ENCODE measurements at places on chromosomes 5 and 9.

DNA sequence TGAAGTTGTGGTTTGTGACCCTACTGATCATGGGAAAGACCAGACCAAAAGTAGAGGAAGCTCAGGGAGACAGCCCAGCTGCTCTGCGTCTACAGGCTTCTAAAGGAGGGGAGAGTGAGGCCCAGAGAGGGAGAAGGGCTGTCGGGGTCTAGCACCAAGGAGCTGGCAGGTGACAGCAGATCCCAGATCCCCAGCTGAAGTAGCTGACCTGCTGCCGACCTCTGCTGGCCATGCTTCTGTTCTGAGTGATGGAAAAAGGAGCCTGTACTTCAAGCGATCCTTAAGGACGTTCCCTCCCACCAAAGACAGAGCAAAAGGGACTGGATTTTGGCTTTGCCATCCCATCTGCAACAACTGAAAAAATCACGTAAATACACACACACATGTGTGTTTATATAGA, 22.7 kb upstream of the QSOX2 start:
- DNase-seq = no peak

GRCh38 chr5:69030358-69031062, 63.3 kb upstream of the SLC30A5 start:
- DNase-seq = no peak

DNA sequence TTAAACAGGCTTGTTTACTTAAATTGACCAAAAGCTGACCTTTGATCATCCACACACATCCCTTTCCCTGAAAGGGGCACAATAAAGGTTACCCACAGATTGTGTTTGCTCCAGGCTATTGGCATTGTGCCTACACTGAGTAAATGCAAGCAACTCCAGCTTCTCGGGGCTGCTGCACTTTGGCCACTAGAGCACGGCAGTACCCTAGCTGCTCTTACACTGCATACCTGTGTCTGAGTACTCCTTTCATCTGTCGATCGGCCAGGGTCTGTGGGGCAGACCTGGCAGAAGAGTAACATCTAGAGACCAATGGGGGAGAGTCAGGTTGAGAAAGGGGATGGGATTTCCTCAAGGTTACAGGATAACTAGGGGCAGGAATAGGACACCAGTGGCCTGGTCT, 281.9 kb upstream of the NMUR2 start:
- DNase-seq = no peak

GRCh38 chr5:51072937-51073336, 310.3 kb upstream of the ISL1 start:
- no peak for DNase-seq

DNA sequence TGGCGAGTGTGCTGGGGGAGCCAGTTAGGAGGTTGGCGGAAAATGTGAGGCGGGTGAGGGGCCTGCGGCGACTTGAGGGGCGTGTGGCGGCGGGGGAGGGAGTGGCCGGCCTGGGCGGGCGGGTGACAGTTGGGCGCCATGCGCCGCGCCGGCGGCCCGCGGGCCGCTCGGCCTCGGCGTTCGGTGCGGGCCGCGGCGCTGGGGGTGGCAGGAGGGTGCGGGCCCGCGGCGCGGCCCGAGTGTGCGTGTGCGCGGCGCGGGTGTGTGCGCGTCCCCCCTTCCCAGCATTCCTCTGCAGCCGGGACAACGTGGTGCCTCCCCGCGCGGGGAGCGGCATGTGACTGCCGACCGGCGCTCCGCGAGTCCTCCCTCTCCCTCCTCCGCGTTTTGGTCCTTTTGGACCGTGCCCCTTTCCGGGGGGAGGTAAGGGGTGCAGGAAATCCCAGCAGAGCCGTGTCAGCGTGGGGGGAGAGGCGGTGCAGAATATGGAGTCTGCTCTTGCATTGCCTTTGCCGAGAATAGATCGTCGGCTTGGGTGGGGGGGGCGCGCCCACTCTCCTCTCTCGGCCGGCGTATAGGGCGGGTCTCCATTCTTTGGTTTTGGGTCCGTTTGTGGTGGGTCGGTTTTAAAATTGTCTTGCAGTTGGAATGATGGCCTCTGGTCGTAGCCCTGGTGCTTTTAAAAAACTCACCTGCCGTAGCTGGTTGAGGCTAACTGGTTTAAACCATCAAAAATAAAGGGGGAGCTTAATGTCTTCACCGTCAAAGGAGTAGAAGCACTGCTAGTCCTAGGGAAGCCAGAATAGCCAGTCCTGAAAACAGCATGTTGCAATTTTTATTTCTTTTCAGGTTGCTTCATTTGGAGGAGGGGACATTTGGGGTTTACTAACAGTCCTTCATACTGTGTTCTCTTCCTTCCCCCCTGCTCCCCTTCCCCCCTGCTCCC, 2.0 kb downstream of the LARP1 start:
- DNase-seq = peak; percentile 50

DNA sequence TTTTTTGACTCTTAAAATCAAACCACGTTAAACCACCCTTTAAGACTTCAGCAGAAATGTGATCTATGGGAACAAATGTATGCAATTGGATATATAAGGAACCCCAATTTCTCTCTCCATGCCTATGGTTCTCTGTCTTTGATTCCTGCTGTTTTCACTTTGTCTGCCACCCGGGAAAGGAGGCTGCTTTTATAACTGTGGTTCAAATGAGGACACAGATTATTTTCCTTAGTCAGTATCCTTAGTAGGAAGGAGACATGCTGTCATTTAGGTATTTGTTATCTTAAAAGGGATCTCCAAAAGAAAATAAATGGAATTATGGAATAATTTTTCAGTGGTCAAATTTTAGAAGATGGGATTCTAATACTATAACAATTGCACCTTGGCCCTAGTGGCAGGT, 176.1 kb upstream of the NREP start:
- DNase-seq = no peak

DNA sequence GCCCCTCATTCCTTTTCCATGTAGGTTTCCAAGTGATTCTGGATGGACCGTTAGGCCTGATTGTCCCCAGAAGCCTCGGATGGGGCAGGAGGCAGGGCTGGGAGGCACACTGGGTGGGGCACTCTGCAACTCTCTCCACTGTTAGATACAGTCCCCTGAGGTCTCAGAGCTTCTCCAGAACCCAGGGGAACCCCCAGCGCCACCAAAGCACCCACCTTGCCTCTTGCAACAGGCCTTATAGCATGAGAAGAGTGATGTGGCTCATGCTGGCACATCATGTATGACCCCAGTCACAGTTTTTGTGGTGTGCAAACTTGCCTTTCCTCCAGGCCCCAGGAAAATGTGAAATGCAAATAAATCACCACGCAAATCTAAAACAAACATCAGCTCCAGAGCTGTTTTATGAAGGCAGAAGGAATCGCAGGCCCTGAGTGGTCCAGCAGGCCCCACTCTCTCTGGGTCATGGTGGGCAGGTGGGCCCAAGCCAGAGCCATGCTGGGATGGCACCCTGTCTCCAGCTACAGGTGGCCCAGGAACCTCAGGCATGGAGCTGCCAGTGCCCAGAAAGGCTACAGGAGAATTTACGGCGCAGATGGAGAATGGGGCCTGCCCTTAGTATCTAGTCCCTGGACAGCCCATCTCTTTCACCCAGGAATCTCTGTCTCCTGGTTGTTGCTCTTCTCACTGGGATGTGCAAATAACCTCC, 36.3 kb upstream of the CDKN2AIPNL start:
- DNase-seq = no peak

- no peak for DNase-seq
Observed at GRCh38 chr9:125160750-125161149, 17.4 kb upstream of the SCAI start.

- DNase-seq = no peak
Observed at GRCh38 chr5:162837155-162837554, 600.2 kb upstream of the CCNG1 start.

GRCh38 chr9:105850852-105851500, 156.6 kb downstream of the TMEM38B start:
- DNase-seq = peak; percentile 15

- no peak for DNase-seq
Observed at GRCh38 chr5:78972654-78973428, 12.3 kb downstream of the ARSB start.

GRCh38 chr9:97933297-97933998, 4.5 kb downstream of the HEMGN start:
- DNase-seq = no peak

DNA sequence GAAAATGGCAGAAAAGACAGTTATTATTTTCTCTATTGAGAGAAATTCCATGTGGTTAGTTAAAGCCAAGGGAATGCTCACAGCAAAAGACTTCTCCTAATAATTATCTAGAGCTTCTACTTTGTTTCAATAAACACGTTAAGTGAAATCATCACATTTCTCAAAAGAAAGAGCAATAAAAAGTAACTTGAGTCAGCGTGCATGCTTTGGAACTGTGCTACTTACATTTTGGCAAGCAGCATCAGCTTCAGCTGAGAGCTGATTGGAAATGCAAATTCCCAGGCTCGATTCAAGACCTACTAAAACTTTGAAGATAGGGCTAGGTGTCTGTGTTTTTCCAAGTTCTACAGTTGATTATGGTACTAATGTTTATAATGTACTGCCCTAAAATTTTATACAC, 132.1 kb downstream of the CDH18 start:
- no peak for DNase-seq

DNA sequence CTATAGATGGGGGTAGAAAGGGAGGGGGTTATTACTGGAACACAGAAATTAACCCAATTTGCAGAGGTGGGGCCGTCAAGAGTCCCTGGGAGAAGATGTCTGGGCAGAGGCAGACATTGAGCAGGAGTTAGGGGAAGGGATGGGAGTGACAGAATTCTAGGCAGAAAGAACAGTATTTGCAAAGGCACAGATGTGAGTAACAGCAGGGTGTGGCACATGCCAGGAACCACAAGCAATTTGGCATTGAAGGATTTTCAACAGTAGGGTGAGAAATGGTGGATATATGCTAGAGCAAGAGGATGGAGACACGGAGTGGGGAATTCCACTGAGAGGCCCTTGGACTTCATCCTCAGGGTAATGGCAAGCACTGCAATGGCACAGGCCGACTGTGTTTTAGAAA, 71.6 kb upstream of the FRRS1L start:
- no peak for DNase-seq

- no peak for DNase-seq
Observed at GRCh38 chr5:159917994-159918393, 1.7 kb downstream of the ADRA1B start.

DNA sequence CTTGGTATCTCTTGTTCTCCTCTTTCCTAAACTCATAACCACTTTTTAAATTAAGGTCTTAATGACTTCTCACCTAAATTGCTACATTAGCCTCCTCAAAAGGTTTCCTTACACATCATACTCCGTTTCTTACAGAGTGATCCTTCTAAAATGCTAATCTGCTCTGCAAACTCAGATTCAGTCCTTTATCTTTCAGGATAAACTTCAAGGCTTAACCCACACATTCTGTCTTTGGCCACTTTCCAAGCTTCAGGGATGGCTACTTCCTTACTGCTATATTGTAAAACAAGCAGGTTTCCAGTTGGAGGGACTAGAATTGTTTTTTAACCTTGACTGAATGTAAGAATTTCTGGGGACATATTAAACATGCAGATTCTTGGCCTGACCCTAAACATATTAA, 105.5 kb upstream of the CHD1 start:
- DNase-seq = peak; percentile 30

- no peak for DNase-seq
Observed at GRCh38 chr5:64930672-64931318, 162.1 kb downstream of the CWC27 start.

DNA sequence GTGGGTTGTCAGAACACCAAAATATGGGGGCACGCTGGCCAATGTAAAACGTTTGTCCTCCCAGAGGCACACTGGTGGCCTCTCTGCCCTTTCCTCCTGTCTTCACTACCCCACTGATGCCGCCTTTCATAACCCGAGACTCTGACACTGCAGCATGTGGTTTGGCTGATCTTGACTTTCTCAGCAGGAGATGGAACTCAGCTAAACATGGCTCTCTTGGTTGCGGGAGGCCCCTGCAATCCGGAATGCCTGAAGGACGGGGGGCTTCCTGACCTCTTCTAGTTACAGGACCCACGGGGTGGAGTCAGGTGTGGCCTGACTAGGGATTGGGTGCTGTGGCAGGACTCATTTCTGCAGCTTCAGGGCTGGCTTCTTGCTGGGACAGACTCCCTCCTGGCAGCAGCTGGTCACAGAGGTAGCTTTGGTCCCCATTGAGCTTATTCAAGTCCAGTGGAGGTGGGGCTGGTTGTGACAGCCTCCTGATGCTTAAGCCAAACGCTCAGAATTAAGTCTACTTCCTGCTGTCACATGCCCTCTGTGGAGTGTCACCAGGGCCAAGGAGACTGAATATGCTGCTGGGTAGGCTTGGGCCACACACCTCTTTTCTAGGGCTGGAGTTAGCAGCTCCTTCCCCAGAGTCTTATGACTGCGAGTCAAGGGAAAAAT, 44.2 kb downstream of the NXNL2 start:
- no peak for DNase-seq

DNA sequence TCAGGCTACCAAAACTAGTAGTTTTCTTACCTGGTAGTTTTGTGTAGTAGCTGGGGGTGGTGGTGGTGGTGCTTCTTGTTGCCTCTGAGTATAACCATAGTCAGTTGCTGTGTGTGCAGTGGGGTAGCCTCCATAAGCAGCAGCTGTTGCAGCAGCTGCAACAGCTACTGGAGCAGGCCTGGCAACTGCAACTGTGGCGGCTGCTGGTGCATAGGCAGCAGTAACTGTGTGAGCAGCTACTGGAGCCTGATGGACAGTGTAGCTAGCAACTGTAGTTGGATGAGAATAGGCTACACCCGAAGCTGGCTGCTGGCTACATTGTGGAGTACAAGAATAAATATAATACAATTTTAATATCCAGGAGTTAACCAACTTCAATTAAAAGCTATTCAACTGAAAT, 24.7 kb downstream of the ZFR start:
- no peak for DNase-seq

GRCh38 chr5:176722757-176723156, 75.5 kb downstream of the TSPAN17 start:
- no peak for DNase-seq

DNA sequence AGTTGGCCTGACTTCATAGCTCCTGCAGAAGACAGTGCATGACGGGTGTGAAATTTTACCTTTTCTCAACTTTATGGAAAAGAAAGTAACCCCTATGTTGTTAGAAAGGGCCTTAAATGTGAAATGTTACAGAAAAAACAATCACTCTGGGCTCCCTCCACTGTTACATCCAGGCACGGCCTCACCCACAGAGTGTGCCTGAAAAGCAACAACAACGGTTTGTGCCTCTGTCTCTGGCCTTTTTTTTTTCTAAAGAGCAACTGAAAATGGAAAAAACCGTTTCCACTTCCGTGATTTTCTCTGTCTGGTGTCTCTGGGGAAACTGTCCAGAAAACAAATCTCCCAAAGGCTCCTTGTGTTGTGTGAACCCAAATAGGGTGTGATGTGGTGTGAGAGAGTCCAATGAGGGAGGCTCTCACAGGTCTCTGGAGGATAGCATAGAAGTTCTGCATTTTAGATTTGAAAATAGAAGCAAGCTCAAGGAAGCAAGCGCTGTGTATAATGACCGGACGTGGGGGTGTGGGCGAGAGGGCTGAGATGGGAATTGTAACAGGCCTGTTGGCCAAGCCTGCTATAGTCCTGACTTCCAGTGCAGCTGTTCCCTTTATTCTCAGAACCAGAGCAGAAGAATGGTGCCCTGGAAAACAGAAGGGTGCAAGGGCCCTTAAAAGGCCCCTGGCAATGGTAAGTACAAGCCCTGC, 221.8 kb upstream of the TUT7 start:
- DNase-seq = peak; percentile 30

Measured in KBM-7 (cell line).